ACHN (cell line): ENCODE measurements at places on chromosomes 5 and 9.

- no peak for DNase-seq
These were observed 18.7 kb upstream of the MARCHF6 start for GRCh38 chr5:10334831-10335230.

DNA sequence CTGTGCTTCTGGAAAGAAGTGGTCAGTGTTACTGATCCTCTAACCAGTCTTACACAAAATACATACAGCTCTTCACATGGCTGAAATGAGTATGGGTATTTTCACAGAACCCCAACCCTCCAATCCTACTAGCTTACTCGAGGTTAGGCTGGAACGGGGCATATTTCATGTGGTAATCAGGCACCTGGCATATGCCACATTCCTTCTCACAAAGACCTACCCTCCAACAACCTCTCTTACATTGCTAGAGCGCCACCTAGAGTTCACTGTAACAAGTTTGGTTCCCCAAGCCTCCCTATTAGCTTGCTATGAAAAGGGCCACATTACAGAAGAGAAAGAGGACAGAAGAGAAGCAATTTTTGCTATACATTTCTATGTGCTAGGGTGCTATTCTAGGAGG lies 597.3 kb downstream of the PRELID2 start:
- DNase-seq, result peak; percentile 73

GRCh38 chr9:38186404-38187115 lies 117.5 kb upstream of the SHB start:
- no peak for DNase-seq

- DNase-seq, result no peak
These were observed 50.4 kb upstream of the IRX2 start for GRCh38 chr5:2801577-2802525.

- DNase-seq, result peak; percentile 67
These were observed 16.0 kb downstream of the SLC22A5 start for GRCh38 chr5:132385326-132386105.

- DNase-seq, result peak; percentile 19
These were observed 353 bp upstream of the PAX5 start for GRCh38 chr9:37034305-37034937.

GRCh38 chr9:5918460-5918859 lies 27.8 kb downstream of the MLANA start:
- no peak for DNase-seq

DNA sequence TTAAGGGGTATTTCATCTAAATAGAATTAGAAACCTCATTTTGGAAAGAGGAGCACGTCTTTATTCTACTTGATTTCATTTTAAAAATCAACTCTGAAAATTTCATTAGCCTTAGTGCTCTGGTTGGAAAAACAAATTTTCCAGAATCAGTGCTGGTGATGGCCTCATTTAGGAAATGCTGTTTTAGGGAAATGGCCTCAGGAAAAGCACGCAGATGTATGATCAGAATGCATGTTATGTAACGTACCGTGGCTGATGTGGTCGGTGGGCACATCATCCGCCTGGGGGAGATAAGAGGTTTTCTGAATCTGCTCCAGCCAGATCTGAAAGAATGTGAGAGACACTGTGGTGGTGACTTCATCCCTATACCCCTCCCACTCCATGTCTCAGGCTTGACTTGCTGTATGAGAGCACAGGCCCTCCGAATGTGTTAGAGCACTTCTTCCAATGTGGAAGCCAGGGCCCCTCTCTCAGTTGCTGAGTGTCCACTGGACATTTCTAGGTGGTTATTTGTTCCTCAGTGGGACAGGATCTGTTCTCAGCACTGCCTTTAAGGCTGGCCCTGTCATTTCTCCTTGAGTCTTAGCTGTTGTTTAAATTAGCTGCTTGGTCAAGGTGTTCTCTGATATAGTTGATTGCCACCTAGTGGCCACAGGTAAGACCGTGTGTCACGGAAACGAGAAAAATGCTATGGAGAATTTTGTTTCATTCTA lies 96.5 kb downstream of the ARHGAP26 start:
- DNase-seq, result peak; percentile 71

- peak; percentile 70 for DNase-seq
These were observed 27.7 kb downstream of the PTCD2 start for GRCh38 chr5:72347801-72348308.

- no peak for DNase-seq
These were observed 28.6 kb downstream of the IDNK start for GRCh38 chr9:83651558-83651957.

DNA sequence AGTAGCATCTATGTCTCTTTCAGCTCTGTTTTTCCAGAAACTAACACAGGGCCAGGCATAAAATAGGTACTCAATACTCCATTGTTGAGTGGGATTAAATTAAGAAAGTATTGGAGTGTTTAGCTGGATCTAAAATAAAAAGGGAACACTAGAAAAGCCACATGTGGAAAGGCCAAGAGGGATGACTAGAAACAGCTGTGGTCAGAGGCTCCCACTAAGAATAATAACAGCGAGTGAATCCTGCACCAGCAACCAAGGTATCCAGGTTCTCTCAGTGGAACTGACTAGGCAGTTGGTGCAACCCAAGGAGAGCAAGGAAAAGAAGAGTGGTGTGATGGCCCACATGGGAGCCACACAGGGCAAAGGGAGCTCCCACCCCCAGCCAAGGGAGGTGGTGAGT lies 31.5 kb upstream of the RGMB start:
- no peak for DNase-seq

DNA sequence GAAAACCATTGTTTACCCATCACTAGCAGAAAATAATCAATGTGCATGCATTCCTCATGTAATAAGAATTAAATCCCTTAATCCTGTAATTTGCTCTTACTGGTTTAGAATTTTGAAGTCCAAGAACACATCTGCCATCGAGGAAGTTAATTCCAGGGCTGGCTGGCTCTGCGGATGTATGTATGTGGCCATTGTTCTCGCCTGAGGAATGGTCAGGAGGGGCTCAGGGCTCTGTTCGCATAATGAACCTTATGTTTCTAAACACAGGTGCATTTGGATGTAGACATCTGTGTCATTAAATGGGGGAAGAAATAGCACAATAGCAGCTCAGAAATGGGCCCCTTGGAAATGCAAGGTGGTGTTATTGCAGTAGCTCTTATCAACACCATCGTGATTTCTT lies 148.6 kb upstream of the GAS1 start:
- DNase-seq, result no peak

- DNase-seq, result no peak
These were observed 8.4 kb downstream of the EEIG1 start for GRCh38 chr9:127972236-127972871.

DNA sequence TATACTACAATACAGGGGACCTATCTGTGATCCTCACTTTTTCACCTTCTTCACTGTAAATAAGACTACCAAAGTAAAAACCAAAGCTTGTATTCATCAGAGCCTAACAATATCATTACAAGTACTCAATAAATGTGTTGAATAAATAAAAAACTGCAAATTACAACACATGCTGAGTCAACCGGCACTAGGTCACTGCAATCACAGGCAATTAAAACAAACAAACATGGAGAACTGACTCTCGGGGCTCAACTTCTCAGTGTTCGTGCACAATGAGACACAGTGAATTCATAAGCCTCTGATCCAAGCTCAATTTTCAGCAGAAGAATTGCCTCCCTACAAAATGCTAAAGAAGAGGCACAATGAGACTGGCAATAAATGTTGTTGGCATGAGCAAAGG lies 69.2 kb downstream of the CDK5RAP2 start:
- no peak for DNase-seq

- no peak for DNase-seq
These were observed 3.3 kb downstream of the OTULINL start for GRCh38 chr5:14584848-14585247.

DNA sequence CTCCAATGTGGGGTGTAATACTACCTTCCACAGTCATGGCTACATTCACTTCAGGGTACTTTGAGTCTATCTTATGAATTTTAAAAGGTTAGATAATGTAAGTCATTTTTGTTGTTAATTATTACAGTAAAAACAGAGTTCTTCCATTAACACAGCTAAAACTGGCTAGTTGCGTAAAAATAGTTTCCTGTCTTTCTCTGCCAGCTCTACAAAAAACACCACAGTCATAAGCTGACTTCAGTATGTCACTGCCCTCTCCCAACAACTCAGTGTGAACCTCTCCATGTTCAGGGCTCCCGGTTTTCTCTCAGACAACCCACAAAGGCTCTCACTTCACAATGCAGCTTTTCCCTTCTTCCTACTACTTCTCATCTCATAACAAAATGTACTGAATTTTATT lies 84.8 kb upstream of the ITGA1 start:
- DNase-seq, result no peak
